WERI-Rb-1 (cell line): ENCODE measurements at places on chromosomes 12 and 14.

DNA sequence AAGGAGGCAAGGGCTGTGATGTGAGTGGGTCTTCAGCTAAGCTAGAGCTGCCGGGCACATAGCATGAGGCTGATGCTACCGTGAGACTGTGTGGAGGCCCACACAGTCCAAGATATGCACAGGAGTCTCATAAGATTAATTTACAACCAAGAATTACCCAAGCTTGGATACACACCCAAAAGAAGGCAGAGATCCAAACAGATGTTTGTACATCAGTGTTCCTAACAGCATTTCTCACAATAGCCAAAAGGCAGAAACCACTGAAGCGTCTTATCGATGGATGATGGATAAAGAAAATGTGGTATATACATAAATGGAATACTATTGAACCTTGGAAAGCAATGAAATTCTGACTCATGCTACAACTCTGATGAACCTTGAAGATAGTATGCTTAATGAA lies 40.8 kb upstream of the RIC8B start:
- no peak for DNase-seq

- peak; percentile 54 for DNase-seq
Measured at GRCh38 chr14:102848830-102849525, 71.7 kb downstream of the TRAF3 start.

- DNase-seq = no peak
Measured at GRCh38 chr12:31729705-31730104, 884 bp upstream of the AMN1 start.

DNA sequence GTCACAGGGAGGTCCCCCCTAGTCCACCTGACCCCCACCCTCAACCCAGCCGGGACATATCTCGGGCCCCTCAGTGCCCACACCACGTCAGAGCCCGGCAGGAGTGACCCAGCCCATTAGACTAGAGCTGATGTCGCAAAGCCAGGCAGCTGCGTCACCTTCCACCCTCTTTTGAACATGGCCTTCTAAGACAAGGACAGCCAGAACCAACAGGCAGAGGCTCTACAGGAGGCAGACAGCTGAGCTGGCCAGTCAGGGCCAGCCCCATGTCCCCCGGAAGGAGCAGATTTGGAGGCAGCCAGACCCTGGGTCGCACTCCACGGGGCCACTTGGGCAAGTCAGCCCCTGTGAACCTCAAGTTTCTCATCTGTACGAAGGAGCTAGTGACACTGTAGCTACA lies 44.1 kb downstream of the SCARB1 start:
- no peak for DNase-seq

DNA sequence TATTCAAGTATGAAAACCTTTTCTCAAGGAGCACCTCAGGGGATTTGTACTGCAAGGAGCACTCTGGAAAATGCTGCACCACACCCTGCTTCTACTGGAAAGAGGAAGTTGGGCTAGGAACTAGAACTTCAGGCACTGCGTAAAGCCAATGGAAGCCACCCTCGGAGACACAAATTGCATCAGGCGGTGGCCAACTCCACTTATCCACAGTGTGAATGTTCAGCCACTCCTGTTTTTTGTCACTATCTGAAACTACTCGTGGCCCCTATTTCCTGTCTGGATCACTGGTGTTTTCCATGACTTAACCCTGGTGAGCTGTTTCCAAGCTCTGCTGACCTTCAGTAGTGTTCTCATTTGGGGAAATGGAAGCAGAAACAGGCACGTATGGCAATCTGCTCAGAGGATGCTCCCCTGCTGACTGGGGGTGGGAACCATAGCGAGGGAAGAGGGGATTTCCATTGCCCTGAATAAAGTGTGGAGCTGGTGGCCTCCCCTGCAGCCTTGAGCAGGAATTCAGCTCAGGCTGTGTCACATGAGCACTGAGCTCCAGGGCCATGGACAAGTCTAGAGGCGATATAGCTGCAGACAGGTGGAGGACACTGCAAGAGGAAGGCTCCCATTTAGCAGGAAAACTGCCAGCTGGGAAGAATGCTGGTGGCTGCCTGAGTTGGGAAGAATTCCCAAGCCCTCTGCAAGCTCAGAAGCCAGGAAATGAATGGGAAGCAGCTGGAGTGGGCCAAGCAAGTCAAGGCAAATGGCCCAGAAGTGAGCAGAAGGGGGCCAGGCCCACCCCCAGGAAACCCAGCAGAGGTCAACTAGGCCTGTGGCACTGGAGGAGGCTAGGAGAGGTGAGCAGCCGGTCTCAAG lies 50.5 kb upstream of the RAP1B start:
- no peak for DNase-seq

DNA sequence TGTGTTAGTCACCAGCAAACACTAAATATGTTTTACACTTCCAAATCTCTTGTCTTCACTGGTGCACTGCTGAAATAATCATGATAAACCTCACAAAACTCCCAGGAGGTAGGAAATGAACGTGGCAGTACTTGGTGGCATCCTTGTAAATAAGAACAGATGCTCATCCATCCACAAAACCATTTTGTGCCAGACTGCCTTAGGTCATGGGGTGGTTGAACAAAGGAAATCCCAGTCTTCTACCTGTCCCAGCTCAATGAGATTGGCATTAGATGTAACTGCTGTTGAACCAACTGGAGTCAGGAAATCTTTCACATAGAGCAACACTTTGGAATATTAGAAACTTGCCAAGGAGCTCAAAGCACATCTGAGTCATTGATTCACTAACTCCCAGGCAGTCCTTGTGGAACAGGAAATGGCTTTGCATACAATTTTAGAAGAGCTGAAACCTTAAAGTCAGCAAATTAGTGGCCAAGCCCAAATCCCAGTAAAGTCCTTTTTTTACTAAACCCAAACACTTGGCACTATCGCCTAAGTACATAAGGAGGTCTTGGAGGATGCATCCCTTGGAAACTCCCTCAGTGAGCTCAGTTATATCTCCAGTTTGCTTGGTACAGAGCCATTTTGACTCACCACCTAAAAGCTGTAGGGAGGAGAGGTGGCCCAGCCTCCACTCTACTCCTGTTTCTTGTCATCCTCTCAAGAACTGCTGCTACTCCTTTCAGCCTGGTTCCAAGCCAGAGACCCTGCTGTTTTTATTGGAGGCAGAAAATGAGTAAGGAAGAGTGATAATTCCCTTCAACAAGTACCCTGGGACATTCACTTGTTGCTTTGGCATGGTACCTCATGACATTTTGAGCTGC lies 208.0 kb downstream of the NOVA1 start:
- DNase-seq = no peak

DNA sequence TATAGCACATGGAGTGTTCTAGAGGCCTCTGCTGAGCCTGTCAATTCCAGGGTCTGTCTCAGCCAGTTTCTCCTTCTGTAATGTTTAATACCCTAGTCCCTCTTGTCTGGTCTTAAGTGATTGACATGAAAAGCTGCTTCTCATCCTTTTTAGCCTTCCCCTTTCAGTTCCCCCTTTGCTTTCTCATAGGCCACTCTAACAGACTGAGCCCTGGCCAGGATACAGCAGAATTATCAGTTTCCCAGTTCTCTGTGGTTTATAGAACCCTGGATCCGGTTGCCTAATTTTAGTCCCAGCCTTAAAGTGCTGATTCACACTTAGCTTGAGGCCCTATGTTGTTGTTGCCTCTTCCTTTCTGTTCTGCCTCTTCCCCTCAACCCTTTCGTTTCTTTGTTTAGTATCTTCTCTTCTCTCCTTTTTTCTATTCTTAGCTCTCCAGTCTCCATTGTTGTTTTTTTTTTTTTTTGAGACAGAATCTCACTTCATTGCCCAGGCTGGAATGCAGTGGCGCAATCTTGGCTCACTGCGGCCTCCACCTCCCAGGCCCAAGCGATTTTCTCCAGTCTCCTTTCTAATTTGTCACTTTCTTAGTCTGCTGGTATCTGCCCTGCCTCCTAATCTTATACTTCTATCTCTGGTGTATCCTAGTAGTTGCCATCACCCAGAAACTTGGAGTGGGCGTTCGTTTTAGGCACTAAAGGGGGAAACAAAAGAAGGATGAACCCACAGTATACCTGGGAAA lies 2.9 kb upstream of the BIN2 start:
- DNase-seq = no peak

GRCh38 chr14:102964152-102964730 lies 41.8 kb downstream of the AMN start:
- DNase-seq = no peak

- no peak for DNase-seq
Measured at GRCh38 chr14:92409043-92409442, 86.1 kb downstream of the SLC24A4 start.

DNA sequence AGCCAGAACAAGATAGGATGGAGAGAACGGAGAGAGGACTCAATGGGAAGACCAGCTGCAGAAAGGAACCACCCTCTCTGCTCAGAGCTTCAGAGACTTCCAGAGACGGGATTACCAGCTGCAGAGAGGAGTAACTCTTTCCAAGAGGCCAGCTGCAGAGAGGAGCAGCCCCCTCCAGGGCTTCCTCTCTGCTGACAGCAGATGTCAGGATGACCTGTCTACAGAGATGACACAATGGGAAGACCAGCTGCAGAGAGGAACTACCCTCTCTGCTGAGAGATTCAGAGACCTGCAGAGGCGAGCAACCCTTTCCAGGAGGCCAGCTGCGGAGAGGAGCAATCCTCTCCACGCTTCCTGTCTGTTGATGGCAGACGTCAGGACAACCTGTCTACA lies 61.8 kb downstream of the KLRG1 start:
- no peak for DNase-seq

- peak; percentile 1 for DNase-seq
Measured at GRCh38 chr12:34291426-34291901, 269.2 kb downstream of the ALG10 start.

- no peak for DNase-seq
Measured at GRCh38 chr12:120352117-120352516, 16.8 kb downstream of the MSI1 start.

DNA sequence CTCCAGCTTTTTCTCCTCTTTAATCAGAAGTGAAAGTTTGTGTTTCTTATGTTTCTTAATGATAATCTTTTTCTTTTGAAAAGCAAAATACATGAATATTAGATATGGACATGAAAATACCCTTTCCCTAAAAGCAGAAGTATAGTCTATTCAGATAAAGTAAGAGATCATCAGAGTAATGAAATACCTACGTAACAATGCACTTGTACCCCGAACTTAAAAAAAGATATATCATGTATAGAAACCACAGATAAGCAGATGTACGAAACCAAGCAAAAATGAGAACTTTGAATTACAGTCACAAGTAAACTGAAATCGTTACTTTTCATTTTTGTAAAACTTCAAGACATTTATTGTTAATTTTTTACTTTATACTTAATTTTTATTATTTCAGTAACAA lies 1.5 kb upstream of the GPR65 start:
- no peak for DNase-seq

DNA sequence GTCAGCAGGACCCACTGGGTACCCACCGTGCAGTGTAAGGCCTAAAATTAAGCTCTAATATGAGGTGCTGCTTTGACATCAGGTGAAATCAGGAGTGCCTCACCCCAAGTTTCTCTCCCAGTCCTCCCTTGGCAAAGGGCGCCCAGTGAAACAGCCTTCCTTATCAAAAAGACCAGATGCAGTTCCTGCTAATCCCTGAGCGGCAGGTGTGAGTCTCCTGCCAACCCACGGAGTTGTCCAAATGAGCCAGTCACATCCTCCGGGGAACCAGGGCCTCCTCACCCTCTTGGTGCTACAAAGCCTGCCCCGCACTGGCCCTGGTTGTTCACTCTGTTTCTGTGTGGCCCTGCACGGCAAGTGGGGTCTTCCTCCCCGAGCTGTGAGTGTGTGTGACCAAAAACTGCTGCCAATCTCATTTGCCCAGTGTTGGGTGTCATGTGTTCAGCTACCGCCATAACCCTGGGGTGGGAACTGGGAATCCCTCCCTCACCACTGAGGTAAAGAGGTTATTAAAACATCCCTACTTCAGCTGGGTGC lies 20.2 kb upstream of the P2RX4 start:
- DNase-seq = no peak
